ENCODE measurements at places on chromosomes 16 and 17. TPM values are rescaled to one million over a fixed set of nuclear protein-coding genes. Genes with fewer than 3 reads are reported as not detected.
A peak's percentile ranks its signal among the peaks of the same experiment; 100 is the strongest.

GTF3C1 gene
- 48.9 TPM for total RNA-seq

GLIS2 gene
- 6.1 TPM for total RNA-seq

DHRS7C gene
- total RNA-seq: not detected

ZFP3 gene
- total RNA-seq: 6.1 TPM

NUDT7 gene
- 8.0 TPM for total RNA-seq

PIRT gene
- 10.3 TPM for total RNA-seq

ODAD4 gene
- 1.4 TPM for total RNA-seq

C16orf92 gene
- total RNA-seq: not detected

OMG gene
- 3.0 TPM for total RNA-seq

MT3 gene
- total RNA-seq: not detected

PRSS22 gene
- total RNA-seq: not detected

TRPV3 gene
- total RNA-seq: 0.36 TPM

HIGD1B gene
- not detected for total RNA-seq

ITFG1 gene
- total RNA-seq: 36.0 TPM

TBC1D3B gene
- 1.5 TPM for total RNA-seq

CDH5 gene
- 14.3 TPM for total RNA-seq

PRSS27 gene
- total RNA-seq: 1.2 TPM

SLC52A1 gene
- not detected for total RNA-seq

GRCh38 chr17:71849783-71850768, 270.7 kb upstream of the SOX9 start:
- no peak for DNase-seq

DNA sequence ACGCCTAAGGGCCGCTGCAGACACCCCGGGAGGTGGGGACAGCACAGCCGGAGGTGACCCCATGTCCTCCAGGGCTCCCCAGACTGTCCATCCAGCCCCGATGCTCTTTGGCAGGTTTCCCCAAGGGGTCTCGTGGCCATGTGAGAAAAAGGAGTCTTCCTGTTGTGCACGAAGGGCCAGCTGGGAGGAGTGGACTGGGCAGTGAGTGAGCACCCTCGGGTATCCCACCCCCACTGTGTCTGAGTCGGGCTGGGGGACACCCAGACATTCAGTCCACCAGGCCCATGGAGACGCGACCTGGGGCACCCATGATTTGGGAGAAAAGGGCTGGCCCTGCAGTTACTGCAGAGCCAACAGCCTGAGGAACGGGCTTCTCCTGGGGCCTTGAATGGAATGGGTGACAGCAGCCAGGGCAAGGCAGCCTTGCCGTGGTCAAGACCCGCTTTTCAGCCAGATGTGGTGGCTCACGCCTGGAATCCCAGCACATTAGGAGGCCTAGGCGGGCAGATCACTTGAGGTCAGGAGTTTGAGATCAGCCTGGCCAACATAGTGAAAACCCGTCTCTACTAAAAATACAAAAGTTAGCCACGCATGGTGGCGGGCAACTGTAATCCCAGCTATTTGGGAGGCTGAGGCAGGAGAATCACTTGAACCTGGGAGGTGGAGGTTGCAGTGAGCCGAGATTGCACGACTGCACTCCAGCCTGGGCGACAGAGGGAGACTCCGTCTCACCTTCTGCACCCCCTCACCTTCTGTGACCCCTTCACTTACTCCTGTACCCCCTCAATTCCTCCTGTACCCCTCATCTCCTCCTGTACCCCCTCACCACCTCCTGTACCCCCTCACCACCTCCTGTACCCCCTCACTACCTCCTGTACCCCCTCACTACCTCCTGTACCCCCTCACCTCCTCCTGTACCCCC, 24.1 kb upstream of the CAPN15 start:
- no peak for DNase-seq

DNA sequence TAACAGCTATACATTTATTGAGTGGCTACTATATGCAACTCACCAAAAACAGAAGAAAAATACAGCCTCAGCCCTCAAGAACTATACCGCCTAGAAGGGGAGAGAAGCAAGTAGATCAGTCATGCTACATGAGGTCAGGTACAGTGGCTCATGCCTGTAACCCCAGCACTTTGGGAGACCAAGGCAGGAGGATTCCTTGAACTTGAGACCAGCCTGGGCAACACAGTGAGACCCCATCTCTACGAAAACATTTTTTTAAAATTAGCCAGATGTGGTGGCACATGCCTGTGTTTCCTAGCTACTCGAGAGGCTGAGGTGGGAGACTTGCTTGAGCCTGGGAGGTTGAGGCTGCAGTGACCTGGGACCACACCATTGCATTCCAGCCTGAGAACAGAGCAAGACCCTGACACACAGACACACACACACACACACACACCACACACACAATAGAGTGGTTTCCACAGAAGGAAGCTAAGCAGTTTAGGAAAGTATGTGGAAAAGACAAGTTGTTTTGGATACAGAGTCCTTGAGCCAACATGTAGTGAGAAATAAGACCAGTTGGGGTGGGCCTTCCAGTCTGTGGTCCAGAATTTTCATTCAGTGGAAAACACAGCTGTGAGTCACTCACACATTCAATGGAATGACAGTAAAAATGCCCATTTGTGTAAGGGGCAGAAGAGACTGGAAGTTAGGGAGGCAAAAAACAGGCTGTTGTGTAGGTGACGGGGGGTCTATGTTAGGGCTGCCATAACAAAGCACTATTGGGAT, 10.7 kb upstream of the SNTB2 start:
- DNase-seq: peak; percentile 52

DNA sequence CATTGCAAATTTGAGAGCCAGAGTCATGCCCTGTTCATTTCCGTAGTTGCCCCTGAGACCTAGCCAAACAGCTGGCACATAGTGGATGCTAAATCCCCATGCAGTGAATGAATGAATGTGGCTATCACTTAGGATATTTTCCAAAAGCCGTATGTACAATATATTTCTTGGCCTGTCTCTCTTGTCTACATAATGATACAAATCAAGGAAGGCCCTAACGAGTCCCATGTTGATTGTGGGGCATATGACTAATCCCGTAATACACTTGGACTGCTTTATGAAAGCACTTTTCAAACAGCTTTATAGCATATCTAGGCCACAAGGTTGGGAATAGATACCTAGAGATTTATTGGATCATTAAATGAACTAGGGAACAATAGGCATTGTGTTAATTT, 478.0 kb downstream of the SLC39A11 start:
- DNase-seq: no peak

DNA sequence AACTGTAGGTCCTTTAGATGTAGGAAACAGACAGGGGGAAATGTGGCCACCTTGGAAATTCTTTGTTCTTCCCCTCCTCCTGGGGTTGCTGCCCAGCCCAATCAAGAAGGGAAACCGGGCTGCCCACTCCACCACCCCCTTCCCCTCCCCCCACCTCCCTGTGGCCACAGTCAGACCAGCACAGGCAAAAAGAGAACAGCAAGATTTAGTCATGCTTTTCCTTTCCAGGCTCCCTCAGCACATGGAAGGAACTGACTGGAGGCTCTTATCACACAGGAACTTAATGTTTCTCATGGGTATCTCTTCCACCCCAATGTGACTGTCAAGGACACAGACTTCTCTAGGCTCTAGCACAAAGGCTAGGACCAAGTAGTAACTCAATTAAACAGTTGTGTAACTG, 3.0 kb upstream of the CCL1 start:
- DNase-seq: no peak

DNA sequence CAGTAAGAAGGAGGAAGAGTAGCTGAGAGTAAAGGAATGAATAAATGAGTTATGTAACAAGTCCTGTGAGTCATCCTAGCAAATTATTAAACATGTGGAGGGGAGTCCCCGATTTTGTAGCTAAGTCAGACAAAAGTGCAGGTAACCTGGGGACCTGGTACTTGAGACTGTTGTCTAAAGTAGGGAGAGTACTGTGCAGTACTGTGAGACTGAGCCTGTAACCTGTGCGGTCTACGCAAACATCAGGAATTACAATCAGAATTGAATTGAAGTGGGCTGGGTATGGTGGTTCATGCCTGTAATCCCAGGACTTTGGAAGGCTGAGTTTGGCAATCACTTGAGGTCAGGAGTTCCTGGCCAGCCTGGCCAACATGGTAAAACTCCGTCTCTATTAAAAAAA, 35.7 kb downstream of the IKZF3 start:
- no peak for DNase-seq

DNA sequence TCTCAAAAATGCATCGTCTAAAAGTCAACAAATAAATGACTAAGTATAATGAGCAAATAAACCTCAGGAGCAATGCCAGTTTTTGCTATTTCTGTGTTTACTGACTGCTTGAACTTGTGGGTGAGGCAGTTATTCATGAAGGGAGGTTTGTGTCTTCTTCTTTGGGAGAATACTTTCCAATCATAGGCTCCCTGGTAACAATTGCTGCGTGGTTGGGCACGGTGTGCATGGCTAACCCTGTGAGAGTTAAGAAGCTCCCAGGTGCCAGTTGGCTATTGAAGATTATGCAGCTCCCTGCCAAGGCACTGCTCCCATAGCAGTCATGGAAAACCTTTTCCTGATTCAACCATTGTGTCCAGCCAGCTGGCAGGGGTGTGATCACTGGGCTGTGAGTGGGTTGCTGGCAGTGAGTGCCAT, 775.9 kb upstream of the GOT2 start:
- DNase-seq: no peak

GRCh38 chr16:8182761-8183160, 407.6 kb downstream of the TMEM114 start:
- DNase-seq: no peak

GRCh38 chr17:72266112-72266775, 145.4 kb downstream of the SOX9 start:
- no peak for DNase-seq

- no peak for DNase-seq
Measured at GRCh38 chr16:56869513-56870275, 4.7 kb downstream of the SLC12A3 start.

- DNase-seq: no peak
Measured at GRCh38 chr17:40279402-40279801, 8.3 kb upstream of the CDC6 start.

GRCh38 chr17:28740406-28741357, 3.1 kb upstream of the TRAF4 start:
- no peak for DNase-seq

DNA sequence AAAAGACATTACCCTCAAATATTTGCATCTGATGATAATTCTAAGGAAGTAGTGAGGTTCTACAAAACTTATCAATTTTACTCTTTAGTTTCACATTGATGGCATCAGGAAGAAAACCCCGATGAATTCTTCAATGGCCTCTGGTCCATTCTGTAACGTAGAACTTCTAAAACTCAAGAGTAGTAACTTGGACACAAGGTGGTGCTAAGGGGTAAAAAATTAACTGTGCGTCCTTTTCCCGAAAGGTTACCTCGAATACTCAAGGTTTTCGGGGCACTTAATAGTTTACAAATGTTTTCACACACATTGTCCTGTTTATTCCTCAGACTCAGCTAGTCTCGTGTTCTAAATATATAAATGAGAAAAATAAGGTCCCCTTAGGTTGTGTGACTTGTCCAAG, 517.3 kb upstream of the ZFHX3 start:
- DNase-seq: no peak

DNA sequence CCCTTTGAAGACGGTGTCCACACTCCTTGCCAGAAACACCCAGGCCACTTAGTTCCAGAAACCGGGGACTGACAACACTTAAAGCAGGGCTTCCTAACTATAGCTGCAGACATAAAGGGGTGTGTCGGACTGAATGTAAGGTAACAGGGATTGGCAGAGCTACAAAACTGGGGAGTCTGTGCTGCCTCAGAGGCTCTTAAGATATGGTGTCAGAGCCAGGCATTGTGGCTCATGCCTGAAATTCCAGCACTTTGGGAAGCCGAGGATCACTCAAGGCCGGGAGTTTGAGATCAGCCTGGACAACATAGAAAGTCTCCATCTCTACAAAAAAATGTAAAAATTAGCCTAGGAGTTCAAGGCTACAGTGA, 14.2 kb upstream of the NLRC3 start:
- DNase-seq: no peak

- DNase-seq: no peak
Measured at GRCh38 chr17:49316889-49317675, 45.0 kb downstream of the ZNF652 start.

GRCh38 chr17:2253768-2254406, 49.7 kb downstream of the SMG6 start:
- no peak for DNase-seq

GRCh38 chr16:87765473-87765775, 362 bp downstream of the KLHDC4 start:
- DNase-seq: no peak

- DNase-seq: peak; percentile 39
Measured at GRCh38 chr17:35743626-35744328, 9.3 kb downstream of the GAS2L2 start.

GRCh38 chr17:81151278-81151677, 14.0 kb upstream of the PVALEF start:
- DNase-seq: no peak

- no peak for DNase-seq
Measured at GRCh38 chr17:54948380-54948779, 20.1 kb downstream of the COX11 start.

DNA sequence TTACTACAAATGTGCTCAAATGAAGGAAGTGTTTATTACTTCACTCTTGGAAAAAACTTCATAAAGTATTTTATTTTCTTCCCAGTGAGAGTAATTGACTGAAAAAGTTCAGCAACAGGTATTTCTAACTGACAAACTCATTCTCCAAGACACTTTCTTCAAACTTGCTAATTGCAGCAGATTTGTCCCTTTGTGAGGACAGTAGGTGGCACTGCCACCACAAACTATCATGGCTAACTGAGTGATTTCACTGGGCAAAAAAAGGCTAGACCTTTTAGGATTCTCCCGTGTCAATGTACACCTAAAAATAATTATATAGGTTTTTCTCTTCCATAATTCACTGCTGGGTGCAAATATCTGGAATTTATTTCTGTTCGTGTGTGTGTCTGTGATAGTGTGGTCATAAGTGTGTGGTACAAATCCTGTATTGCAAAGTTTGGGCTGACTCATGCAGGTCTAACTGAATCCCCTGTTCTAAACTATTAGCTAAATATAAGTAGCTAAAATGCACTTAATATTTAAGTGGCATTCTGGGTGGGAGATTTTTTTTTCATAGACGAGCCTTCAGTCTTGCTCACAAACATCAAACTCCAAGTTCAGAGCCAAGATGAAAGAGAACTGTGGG, 3.9 kb downstream of the HS3ST3A1 start:
- DNase-seq: no peak

DNA sequence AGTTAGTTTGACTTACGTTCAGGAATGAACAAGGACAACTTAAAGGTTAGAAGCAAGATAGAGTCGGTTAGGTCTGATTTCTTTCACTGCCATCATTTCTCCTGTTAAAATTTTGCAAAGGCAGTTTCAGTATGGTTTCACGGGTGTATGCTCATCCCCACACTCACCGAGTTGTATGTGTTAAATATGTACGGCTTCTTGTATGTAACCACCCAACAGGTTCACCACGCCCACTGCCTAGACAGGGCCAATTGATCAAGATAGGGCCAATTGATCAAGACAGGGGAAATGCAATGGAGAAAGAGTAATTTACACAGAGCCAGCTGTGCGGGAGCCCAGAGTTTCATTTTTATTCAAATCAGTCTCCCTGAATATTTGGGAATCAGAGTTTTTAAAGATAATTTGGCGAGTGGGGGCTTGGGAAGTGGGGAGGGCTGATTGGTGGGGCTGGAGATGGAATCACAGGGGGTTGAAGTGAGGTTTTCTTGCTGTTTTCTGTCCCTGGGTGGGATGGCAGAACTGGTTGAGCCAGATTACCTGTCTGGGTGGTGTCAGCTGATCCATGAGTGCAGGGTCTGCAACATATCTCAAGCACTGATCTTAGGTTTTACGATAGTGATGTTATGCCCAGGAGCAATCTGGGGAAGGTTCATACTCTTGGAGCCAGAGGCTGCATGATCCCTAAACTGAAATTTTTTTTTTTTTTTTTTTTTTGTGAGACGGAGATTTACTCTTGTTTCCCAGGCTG, 62.4 kb upstream of the PLCG2 start:
- no peak for DNase-seq

Data from sigmoid colon (tissue), 7 donors.